ENCODE measurements at places on chromosomes 12 and 14.

DNA sequence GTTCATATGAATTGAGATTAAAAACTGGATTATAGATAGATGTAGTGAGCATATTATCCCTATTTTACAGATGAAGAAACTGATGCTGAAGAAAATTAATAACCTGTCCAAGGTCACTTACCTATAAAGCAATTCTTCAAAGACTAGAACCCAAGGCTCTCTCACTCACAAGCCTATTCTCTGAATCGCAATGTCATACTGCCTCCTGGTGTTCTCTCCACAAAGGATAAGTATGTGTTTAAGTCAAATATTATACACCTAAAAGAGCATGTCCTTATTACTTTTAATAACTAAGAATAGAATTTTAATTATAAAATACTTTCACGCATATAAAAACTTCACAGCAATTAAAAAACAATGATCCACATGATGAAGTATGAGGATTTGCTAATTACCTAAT is 721.3 kb upstream of the USP15 start:
- DNase-seq, result no peak

- no peak for DNase-seq
These were observed 153.0 kb downstream of the MYRFL start for GRCh38 chr12:69978020-69978419.

DNA sequence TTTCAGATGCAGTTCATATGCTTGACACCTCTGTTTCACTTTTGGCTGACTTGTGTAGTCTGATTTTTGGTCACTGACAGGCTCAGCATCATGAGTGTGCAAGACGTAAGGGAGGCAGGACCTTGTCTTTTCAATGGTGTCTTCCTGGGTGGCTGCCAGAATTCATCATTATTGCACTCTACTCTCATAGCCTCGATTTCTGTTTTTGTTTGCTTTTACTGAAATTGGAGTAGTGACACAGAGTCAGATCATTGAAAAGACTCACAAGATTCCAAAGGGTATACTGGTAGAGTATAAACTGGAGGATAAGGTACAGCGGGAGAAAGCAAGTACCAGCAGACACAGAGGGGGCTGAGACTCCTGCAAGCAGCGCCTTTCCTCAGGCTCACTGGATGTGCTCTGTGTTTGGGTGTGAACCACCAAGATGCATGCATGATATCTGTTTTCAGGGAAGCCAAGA is 126.3 kb upstream of the FGD4 start:
- no peak for DNase-seq

DNA sequence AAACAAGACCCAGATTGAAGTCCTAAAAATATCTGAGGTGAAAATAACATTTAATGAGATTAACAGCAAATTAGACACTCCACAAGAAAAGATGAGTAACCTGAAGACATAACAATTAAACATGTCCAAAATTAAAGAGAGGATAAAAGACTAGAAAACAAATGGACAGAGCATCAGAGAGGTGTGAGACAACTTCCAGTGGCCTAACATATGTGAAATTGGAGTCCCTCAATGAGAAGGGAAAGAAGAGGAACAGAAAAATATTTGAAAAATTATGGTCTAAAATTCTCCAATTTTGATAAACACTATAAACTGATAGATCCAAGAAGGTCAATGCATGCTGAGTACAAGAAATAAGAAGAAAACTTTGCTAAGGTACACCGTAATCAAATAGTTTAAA is 151.9 kb downstream of the KITLG start:
- no peak for DNase-seq

DNA sequence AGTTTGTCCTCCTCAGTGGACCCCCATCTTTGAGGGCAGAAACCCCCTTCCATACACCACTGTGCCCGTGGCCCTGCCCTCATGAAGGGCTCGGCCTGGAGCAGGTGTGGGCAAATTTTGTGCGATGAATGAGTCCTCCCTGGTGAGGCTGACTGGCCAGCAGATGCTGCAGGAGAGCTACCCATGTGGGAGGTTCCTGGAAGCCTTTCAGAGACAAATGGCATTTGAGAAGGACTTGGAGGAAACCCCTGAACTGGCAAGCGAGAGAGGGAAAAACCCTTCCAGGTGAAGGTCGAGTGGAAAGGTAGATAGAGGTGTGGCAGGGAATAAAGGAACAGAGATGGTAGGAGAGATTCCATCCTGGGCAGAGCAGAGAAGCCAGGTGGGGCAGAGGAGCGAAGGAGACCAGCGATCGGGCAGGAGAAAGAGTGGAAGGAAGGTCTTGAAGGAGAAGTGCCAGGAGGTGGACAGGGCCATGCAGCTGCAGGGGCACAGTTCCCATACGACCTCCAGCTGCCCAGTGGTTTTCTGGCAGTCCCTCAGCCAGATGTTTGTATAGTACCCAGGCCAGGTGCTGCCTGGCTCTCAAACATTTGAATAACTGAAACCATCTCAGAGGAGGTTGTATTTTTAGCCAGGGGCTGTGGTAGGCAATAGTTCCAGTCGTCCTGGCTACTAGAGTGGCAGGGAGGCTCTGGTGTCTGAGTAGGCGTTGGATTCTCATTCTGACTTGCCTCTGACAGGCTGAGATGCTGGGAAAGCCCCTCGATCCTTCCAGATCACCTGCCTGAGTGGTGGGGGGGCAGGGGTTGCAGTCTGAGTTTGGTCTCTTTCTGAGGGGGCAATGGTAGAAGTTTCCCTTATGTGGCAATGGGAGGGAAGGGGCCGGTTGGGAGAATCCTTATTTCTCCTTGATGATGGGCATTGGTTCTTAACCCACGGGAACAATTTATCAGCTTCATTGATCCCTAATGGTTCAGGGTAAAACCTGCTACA is 40.1 kb downstream of the FBXL14 start:
- no peak for DNase-seq

GRCh38 chr12:77686760-77687159 is 143.9 kb upstream of the NAV3 start:
- DNase-seq, result no peak

DNA sequence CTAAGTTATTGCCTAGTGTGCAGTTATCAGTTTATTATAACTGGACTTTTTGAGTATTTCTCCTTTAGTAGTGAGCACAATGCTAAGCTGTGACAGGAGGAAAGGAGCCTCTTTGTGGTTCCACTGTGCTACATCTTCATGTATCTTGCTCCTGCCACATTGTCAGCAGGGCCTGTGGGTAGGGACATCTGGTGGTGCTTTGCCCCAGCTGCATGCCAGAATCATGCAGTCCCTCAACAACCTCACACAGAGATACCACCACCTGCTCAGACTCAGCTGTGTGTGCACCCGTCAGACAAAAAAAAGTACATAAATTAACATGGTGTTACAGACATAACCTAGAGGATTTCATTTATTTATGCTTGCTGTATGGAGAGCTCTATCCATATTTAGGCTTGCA is 51.1 kb downstream of the MIS18BP1 start:
- no peak for DNase-seq

- DNase-seq, result no peak
These were observed 14.2 kb upstream of the ANKRD9 start for GRCh38 chr14:102523569-102524450.

GRCh38 chr12:26274441-26275312 is 79.3 kb downstream of the SSPN start:
- DNase-seq, result peak; percentile 93

GRCh38 chr14:62905566-62905965 is 139.7 kb downstream of the KCNH5 start:
- DNase-seq, result no peak

DNA sequence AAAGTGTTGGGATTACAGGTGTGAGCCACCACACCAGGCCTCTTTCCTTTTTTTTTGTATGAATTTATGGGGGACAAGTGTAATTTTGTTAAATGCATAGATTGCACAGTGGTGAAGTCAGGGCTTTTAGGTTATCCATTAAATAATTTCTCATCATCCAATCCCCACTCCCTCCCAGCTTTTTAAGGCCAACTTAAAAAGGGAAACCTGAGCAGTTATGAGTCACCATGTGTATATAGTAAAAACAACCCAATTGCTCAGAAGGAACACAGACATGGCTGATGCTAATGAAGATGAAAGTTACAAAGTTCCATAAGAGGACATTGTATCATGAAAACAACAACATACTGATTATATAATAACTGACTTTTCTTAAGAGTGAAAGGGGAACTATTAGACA is 25.6 kb upstream of the ARID2 start:
- no peak for DNase-seq

DNA sequence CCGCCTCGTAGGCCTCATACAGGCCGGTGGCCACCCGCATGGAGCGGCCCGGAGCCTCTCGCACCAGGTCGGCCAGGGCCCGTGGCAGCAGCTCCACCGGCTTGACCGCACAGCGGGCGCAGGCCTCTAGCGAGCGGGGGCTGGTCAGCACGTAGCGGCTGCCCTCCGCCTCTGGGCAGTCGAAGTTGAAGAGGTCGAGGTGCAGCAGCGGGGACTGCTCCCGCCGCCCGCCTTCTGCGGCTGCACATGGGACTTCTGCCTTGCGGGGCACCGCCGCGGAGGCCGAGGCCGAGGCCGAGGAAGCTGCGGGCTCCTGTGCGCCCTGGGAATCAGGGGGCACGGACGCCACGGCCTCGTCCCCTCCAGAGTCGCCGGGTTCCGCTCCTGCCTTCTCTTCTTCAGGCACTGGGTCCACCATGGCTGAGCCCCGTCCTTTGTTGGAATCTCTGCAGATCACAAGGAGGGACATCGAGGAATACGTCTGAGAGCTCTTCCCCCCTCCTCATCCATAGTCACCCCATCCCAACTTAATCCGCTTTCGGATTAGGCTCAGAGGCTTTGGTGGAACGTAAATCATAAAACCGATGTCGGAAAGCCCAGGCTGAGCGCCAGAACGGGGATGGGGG is 1.4 kb downstream of the CCDC177 start:
- DNase-seq, result no peak

DNA sequence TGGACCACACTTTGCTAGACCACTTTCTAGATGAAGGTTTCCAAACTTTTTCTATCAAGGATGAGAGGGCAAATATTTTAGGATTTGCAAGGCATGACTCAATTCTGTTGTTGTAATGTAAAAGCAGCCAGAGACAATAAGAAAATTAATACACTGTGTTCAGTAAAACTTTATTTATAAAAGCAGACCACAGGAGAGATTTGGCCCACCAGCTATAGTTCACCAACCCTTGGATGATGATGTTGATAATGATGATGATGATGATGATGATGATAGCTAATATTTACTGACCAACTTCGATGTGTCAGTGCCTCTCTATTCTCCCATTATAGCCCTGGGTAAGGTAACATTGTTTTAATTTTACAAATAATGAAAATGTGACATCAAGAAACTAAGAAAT is 156.5 kb downstream of the BTG1 start:
- no peak for DNase-seq

- no peak for DNase-seq
These were observed 232.8 kb downstream of the MSRB3 start for GRCh38 chr12:65511134-65511834.

- no peak for DNase-seq
These were observed 720.1 kb upstream of the TMEM132C start for GRCh38 chr12:127546721-127547505.

DNA sequence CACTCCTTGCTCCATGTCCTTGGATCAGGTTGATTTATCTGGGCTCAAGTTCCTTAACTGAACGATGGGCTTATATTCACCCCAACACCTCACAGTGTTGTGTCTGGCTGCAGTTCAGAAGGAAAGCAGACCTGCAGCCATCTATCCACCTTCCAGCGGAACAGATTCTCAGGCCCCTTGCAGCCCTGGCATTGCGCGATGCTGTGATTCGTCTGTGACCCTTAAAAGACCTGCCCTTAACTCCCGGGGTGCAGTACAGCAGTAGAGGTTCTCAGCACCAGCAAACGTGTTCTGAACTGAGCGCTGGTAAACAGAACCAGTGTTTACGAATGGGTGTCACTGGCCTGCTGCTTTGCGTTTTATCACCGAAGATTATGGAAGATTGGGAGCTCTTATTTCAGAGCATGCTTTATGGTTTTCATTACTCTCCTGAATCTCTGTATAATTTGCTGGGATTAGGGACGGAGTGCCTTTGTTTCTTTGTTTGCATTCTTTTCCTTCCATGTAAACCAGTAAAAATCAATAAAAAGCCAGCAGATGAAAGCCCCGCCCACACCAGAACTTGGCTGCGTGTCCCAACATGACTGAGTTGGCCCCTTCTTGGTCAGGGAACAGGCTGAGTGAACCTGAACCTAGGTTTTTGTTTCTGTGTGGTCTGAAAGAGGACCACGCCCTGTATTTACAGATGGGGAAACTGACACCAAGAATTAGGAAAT is 286.7 kb upstream of the CRY1 start:
- DNase-seq, result peak; percentile 37

DNA sequence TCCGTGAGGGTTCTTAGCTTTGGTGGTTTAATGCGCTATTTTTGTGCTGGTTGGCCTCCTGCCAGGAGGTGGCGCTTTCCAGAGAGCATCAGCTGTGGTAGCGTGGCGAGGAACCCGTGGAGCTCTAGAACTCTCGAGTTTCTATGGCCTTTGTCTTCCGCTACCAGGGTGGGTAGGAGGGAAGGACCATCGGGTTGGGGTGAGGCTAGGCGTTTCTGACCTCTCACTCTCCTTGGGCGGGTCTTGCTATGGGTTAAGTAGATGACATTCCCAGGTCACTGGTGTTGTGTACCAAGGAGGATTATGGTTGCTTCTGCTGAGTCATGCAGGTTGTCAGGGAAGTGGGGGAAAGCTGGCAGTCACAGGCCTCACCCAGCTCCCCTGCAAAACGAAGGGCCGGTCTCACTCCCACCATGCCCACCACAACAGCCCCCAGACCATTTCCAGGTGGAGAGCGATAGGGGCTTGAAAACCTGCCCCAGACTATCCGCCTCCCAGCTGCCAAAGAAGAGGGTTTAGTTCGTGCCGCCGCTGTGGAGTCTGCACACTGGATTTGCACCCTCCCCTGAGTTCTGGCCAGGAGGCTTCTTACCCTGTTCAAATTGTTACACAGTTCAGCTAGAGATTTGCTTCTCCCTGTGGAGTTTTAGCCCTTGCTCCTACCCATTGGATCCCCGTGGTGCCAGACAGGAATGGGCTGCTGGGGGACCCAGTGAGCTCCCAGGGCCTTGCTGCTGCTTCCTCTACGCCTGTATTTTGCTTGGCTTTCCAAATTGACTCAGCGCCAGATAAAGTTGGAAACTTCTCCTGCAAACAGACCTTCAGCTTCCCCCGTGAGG is 21.9 kb downstream of the RNFT2 start:
- no peak for DNase-seq

DNA sequence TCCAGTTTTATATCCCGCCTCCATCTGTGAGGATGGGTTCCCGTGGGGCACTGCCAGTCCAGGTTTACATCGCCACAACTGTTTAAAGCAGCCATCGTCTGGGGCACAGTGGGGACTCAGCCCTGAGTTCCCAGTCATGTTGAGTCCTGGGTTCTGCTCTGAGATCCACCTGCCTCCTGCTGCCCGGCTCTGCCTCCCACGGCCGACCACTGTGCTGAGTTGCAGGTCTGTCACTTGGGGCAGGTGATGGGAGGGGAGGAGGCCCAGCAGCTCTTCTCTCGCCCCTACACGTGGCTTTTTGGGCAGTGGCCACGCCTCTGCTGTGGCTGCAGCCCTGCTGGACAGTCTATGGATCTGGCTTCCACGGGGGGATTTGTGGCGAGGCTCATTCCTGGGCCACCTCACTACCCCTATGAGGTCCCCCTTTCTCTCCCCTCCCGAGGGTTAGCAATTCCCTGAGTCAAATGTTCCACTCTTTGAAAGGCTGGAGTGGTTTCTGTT is 143.0 kb downstream of the ADGRD1 start:
- DNase-seq, result no peak

Data from urothelium cell line (cell line).